ENCODE measurements at places on chromosomes 13 and 19.

DNA sequence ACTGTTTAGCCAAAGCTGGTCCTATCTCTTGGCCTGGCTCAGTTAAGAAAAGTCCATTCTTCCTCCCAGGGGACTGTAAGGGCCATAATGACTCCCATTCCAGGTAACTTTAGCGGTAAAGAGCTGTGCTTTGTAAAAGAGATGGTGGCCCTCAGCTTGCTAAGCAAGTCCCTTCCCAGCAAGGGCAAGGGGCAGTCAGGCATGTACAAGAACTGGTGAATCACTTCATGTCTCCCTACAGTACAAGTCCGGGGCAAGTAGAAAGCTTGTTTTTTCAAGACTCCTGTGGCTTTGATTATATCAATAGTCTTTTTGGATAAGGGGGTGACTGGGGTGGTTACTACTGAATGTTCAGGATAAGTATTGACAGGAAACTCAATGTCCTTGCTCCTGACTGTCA is 88.9 kb downstream of the SLC25A15 start:
- no peak for DNase-seq

DNA sequence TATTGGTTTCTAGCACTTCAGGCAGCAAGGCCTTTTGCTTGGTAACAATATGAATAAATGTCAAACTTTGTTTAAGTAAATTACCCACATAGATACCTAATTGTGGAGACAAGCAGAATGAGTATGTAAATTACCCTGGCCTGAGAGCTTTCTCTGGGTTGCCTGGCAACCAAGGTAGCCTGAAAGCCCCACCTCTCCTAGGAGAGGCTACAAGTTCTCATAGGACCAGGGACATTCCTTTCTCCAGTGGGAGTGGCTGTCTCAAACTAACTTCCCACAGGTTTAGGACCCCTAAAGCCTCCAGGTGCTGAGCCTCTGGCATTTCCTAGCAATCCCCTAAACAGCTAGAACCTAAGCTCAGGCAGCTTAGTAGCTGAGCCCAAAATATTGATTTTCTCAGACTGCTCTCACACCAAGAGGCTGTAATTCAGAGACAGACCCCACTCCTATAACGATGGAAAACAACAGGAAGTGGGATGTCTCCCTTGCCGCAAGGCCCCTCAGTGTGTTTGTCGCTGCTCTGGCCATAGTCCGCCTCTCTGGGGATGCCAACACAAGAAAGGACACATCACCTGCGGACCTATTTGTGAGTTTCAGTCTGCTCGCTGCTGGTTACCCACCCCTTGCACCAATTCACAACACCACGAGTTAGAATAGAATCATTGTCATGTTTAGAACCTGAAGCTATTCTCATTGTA is 207.3 kb downstream of the DLEU7 start:
- DNase-seq: peak; percentile 62

DNA sequence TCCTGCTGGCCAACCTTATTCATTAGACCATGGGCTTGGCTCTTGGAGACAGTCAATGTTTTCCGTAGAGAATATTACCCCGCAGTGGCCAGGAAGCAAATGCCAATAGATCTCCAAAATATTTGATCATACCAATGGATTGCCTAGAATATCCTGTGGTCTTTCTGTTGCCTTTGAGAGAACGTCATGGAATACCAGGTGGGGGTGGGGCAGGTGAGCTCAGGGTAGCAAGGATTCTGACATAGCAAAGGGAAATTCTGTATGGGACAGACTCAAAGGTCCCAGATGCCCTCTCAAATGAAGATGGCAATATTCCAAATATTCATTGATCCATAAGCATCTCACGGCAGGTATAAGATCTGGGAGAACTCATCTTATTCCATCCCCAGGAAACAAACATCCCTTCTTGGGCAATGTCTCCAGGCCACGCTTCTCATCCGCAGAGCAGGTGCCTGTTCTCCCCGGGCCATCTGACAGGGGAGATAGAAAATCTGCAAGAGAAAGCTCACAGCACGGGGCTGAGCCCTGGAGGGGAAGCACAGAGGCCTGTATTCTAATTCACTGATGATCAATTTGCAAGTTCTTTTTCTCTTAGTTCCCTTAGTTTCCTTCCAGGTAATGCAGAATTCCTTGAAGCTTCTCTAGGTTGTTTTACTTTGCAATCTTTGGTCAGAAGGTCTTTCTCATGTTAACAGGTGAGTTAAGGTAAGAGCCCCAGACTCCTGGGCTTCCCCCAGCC is 69.6 kb upstream of the TSHZ3 start:
- DNase-seq: no peak

DNA sequence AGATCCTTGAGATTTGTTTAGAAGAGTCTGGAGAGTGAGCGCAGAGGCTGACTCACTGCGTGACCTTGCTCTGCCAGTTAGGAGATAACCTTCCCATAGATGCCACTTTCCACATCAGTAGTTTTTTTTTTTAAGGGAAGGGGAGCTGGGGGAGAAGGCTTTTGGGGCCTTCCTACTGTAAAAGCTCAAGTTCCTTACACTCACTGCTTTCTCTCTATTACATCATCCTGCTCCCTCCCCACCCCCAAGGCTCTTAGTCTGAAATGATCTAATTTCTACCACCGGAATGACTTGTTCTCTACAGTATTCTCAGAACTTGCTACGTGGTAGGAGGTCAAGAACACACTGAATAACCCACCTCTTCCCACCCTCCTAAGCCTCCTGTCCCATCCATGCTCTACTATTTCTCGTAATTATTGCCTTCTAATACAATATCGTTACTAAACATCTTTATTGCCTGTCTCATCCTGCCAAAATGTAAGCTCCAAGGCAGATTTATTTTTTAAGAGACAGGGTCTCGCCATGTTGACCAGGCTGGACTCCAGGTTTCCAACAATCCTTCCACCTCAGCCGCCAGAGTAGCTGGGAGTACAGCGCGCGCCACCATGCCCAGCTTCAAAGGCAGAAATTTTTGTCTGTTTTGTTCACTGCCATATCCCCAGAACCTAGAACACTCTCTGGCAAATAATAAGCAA is 1.2 kb downstream of the LONP1 start:
- DNase-seq: peak; percentile 77

- peak; percentile 70 for DNase-seq
Measured at GRCh38 chr13:99614465-99614885, 113.2 kb downstream of the TM9SF2 start.

Data from NB4 (cell line).